Ovary (tissue), 10 donors: ENCODE measurements at places on chromosomes 2 and 18. TPM values are rescaled to one million over a fixed set of nuclear protein-coding genes. Genes with fewer than 3 reads are reported as not detected.

GRCh38 chr18:59478591-59478990 lies 119.5 kb upstream of the LMAN1 start:
- no peak overlapping the region for H3K27ac ChIP-seq
- H3K4me3 ChIP-seq: no peak overlapping the region
- H3K27me3 ChIP-seq: no peaks in the 10 kb centered on the region
- no peak for DNase-seq
- no peaks in the 10 kb centered on the region for H3K4me1 ChIP-seq

DNA sequence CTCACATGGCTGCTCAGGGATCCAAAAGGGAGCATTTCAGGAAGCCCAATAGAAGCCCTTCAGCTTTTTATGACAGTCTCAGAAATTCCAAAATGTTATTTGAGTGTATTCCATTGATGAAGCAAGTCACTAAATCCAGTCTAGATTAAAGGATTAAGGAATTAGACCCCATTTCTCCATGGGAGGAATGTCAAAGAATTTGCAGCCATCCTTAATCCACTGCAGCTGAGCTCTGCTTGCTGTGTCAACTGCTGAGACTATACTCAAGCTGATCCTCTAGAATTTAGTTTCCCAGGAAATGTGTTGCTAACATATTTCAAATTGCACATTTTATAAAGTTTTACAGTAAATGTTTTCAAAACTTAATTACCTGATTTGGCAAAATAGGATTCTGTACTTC lies 28.4 kb upstream of the C2orf69 start:
- no peak overlapping the region for H3K27ac ChIP-seq
- H3K36me3 ChIP-seq: no peaks in the 10 kb centered on the region
- no peak overlapping the region for H3K4me3 ChIP-seq
- H3K27me3 ChIP-seq: no peaks in the 10 kb centered on the region

DNA sequence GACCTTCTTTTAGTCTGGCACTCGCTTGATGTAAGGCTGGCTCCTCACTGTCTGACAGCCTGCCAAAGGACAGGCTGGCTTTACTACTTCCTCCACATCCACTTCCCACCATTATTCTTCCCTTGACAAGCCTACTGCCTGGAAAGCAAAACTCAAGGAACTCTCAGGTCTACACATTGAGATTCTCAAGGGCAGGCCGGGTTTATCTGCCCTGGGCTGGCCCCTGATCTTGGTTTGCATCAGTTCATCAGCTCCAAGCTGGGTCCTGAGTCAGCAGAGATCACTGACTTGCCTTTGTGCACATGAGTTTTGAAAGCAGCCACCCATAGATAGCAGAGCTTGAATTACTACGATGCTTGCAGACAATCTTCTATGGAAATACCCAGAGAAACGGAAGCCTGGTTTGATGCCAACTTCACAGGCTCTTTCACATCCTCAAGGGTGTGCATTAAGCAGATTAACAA lies 53.9 kb downstream of the KCTD18 start:
- DNase-seq: no peak
- H3K4me3 ChIP-seq: no peak overlapping the region
- H3K27me3 ChIP-seq: no peaks in the 10 kb centered on the region
- no peaks in the 10 kb centered on the region for H3K4me1 ChIP-seq
- H3K27ac ChIP-seq: no peak overlapping the region

DNA sequence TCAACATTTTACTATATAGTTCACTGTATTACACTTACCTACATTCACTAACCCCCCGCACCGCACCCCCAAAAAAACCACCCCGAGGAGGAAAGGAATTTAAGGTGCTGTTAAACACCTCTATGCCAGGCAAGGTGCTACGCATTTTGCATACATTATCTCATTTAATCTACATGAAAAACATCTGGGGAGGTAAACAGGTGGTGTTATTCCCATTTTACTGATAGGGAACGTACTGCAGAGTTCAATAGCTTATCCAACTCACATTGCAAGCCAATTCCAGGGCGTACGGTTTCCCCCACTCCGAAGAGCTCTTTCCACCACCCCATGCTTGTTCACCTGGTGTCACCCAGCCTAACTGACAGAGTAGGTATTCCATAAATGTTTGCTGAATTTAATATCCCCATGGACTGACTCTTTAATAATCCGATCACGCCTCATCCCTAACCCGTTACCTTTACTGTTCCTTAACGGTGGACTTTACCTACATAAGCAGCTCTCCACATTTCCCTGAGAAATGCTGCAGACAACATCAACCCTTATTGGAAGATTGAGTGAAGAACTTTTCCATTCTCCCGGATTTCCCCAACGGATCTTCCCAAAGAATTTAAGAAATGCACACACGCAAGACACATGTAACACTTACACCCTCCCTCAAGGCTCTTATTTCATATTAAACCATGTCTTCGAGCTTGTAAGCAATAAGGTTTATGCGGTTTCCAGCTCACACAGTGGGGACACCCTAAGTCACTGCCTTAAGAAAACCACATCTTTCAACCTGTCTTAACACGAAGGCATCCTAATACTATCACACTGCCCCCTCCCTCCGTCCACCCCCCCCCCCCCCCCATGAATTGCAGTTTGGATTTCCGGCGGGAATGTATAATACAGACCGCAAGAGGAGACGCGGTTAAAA lies 1.2 kb downstream of the RAPH1 start:
- H3K36me3 ChIP-seq: no peaks in the 10 kb centered on the region
- H3K4me3 ChIP-seq: peak overlapping the region; percentile 67
- H3K27ac ChIP-seq: no peak overlapping the region
- H3K27me3 ChIP-seq: no peaks in the 10 kb centered on the region
- DNase-seq: no peak

- no peak overlapping the region for H3K27ac ChIP-seq
- no peaks in the 10 kb centered on the region for H3K36me3 ChIP-seq
- H3K4me3 ChIP-seq: no peak overlapping the region
- DNase-seq: no peak
- H3K4me1 ChIP-seq: no peaks in the 10 kb centered on the region
- no peaks in the 10 kb centered on the region for H3K27me3 ChIP-seq
Measured at GRCh38 chr2:149122516-149122915, 84.0 kb downstream of the LYPD6B start.

- H3K4me3 ChIP-seq: no peak overlapping the region
- no peak for DNase-seq
- no peaks in the 10 kb centered on the region for H3K4me1 ChIP-seq
- no peaks in the 10 kb centered on the region for H3K27me3 ChIP-seq
- H3K36me3 ChIP-seq: no peaks in the 10 kb centered on the region
Measured at GRCh38 chr2:212854771-212855170, 296.6 kb downstream of the IKZF2 start.

- no peak for DNase-seq
- no peak overlapping the region for H3K4me3 ChIP-seq
- no peaks in the 10 kb centered on the region for H3K27me3 ChIP-seq
Measured at GRCh38 chr18:62486290-62486964, 36.4 kb upstream of the ZCCHC2 start.

DNA sequence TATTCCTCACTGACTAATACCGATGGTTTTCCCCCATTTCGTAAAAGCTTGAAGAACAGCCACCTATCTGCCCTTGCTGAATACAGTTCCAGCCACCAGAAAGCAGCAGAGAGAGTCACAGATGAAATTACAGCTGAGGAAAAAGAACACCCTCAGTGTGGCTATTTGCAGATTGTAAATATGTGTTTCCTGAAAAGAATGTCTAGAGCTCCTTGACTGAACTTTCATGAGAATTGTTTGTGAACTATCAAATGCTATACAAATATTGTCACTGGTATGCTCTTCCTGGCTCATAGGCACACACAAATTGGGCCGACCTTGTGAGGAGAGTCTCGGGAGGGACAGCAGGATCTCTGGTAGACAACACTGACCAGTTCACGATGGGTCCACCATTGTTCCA lies 58.1 kb upstream of the TTC39C start:
- DNase-seq: no peak
- no peak overlapping the region for H3K4me3 ChIP-seq
- no peak overlapping the region for H3K27ac ChIP-seq
- H3K36me3 ChIP-seq: no peaks in the 10 kb centered on the region
- H3K4me1 ChIP-seq: no peaks in the 10 kb centered on the region

- H3K4me1 ChIP-seq: no peaks in the 10 kb centered on the region
- H3K27me3 ChIP-seq: no peaks in the 10 kb centered on the region
- H3K27ac ChIP-seq: no peak overlapping the region
- H3K36me3 ChIP-seq: no peaks in the 10 kb centered on the region
Measured at GRCh38 chr18:66160007-66160406, 409.2 kb downstream of the CDH7 start.

- peaks cover 18% of the 10 kb centered on the region for H3K4me1 ChIP-seq
- H3K27me3 ChIP-seq: no peaks in the 10 kb centered on the region
- DNase-seq: peak; percentile 50
Measured at GRCh38 chr2:98608962-98609604, 694 bp downstream of the UNC50 start.

DNA sequence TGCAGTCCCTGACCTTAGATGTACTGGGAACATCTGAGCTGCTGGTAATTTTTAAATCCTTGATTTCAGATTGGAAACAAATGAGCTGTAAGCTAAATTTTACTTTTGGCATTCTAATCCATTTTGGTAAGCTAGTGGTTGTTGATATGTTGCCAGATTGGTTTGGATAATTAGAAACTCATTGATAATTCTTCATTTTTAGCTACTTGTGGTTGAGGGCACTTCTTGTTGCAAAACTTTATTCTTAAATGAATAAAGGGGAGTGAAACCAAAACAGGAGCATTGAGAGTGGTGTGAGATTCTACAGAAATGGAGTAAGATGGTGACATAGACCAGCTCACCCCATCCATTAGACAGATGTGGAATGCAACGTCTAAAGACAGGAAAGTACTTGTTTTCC lies 64.5 kb downstream of the ITGB1BP1 start:
- no peaks in the 10 kb centered on the region for H3K36me3 ChIP-seq
- no peak overlapping the region for H3K27ac ChIP-seq
- no peaks in the 10 kb centered on the region for H3K27me3 ChIP-seq

DNA sequence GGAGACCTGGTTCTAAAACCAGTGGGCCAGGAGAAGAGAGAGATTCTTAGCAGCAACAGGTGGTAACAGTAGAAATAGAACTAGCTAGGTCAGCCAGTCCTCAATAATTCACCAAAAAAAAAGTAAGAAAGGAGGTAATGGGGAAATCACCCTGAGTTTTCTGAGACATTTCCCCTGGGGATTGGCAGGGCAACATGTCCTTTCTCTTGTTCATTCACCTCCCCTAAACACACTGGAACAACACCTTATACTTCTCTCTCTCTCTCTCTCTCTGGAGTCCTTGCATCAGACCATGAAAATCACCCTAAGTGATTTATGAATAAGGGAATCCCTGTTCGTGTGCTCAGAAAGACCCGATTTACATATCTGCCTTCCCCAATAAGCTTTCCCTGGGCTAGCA lies 64.8 kb downstream of the COX7A2L start:
- no peaks in the 10 kb centered on the region for H3K27me3 ChIP-seq
- no peak for DNase-seq
- H3K36me3 ChIP-seq: no peaks in the 10 kb centered on the region
- no peak overlapping the region for H3K4me3 ChIP-seq
- H3K4me1 ChIP-seq: no peaks in the 10 kb centered on the region

- H3K4me1 ChIP-seq: peaks cover 3% of the 10 kb centered on the region
- H3K36me3 ChIP-seq: no peaks in the 10 kb centered on the region
- no peaks in the 10 kb centered on the region for H3K27me3 ChIP-seq
- DNase-seq: no peak
- no peak overlapping the region for H3K27ac ChIP-seq
Measured at GRCh38 chr2:118312969-118313756, 224.9 kb downstream of the INSIG2 start.

GRCh38 chr2:42953216-42953615 lies 160.8 kb upstream of the HAAO start:
- DNase-seq: no peak
- H3K27me3 ChIP-seq: no peaks in the 10 kb centered on the region
- H3K27ac ChIP-seq: no peak overlapping the region
- no peaks in the 10 kb centered on the region for H3K36me3 ChIP-seq
- peaks cover 20% of the 10 kb centered on the region for H3K4me1 ChIP-seq

- peak; percentile 56 for DNase-seq
- H3K4me3 ChIP-seq: peak within 1 kb of the TSS; percentile 1
- no peaks in the 10 kb centered on the region for H3K27me3 ChIP-seq
- no peaks in the 10 kb centered on the region for H3K36me3 ChIP-seq
- no peak within 1 kb of the TSS for H3K27ac ChIP-seq
Measured at GRCh38 chr2:231530099-231531011, at the start of gene NMUR1. Gene NMUR1, minus strand, starts transcription at chr2:231530445. Its CDS starts 84 bp downstream, at chr2:231530361.

- peak; percentile 82 for DNase-seq
- peaks cover 35% of the 10 kb centered on the region for H3K4me1 ChIP-seq
- peak overlapping the region; percentile 85 for H3K4me3 ChIP-seq
- H3K27me3 ChIP-seq: no peaks in the 10 kb centered on the region
- H3K36me3 ChIP-seq: no peaks in the 10 kb centered on the region
Measured at GRCh38 chr2:28398101-28398834, 5.6 kb downstream of the FOSL2 start.

DNA sequence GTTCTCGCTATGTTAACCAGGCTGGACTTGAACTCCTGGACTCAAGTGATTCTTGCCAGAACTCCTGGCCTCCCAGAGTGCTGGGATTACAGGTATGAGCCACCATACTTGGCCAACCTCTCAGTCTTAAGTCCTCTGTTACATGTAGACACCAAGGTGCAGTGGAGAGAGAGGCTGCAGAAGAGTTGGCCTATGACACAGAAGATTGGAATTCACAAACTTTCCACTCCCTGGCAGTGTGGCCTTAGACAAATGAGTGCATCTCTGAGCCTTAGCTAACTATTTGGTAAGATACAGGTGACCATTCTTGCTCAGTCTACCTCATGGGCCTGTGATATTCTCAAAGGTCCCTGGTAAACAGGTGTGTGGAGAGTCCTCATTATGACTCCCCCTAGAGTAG lies 159.7 kb downstream of the MYCN start:
- no peaks in the 10 kb centered on the region for H3K36me3 ChIP-seq
- no peak for DNase-seq
- no peak overlapping the region for H3K27ac ChIP-seq
- H3K4me3 ChIP-seq: no peak overlapping the region
- no peaks in the 10 kb centered on the region for H3K27me3 ChIP-seq
- no peaks in the 10 kb centered on the region for H3K4me1 ChIP-seq

GRCh38 chr18:26017929-26018328 lies 72.5 kb downstream of the SS18 start:
- no peak for DNase-seq
- H3K4me1 ChIP-seq: no peaks in the 10 kb centered on the region
- no peaks in the 10 kb centered on the region for H3K36me3 ChIP-seq
- no peak overlapping the region for H3K4me3 ChIP-seq
- no peak overlapping the region for H3K27ac ChIP-seq

GRCh38 chr2:145750144-145750543 lies 1230.2 kb upstream of the ZEB2 start:
- no peak overlapping the region for H3K27ac ChIP-seq
- no peaks in the 10 kb centered on the region for H3K36me3 ChIP-seq
- H3K4me1 ChIP-seq: peaks cover 16% of the 10 kb centered on the region
- no peaks in the 10 kb centered on the region for H3K27me3 ChIP-seq
- no peak for DNase-seq
- no peak overlapping the region for H3K4me3 ChIP-seq

- H3K4me3 ChIP-seq: no peak overlapping the region
- H3K36me3 ChIP-seq: no peaks in the 10 kb centered on the region
- no peaks in the 10 kb centered on the region for H3K27me3 ChIP-seq
- H3K4me1 ChIP-seq: no peaks in the 10 kb centered on the region
- H3K27ac ChIP-seq: no peak overlapping the region
Measured at GRCh38 chr2:40353231-40353630, 98.7 kb downstream of the SLC8A1 start.

- H3K27ac ChIP-seq: no peak overlapping the region
- no peaks in the 10 kb centered on the region for H3K36me3 ChIP-seq
- no peak for DNase-seq
- H3K4me3 ChIP-seq: no peak overlapping the region
Measured at GRCh38 chr18:9547782-9548181, 66.6 kb downstream of the PPP4R1 start.

Gene STK11IP
- total RNA-seq: 43.8 TPM

Gene OXER1
- 1.5 TPM for total RNA-seq

Gene STPG4
- not detected for total RNA-seq

Gene ANKRD30BL
- 1.4 TPM for total RNA-seq

Gene SLC5A6
- 14.2 TPM for total RNA-seq
